ENCODE measurements at places on chromosomes 16 and 17. TPM values are rescaled to one million over a fixed set of nuclear protein-coding genes. Genes with fewer than 3 reads are reported as not detected.

DNA sequence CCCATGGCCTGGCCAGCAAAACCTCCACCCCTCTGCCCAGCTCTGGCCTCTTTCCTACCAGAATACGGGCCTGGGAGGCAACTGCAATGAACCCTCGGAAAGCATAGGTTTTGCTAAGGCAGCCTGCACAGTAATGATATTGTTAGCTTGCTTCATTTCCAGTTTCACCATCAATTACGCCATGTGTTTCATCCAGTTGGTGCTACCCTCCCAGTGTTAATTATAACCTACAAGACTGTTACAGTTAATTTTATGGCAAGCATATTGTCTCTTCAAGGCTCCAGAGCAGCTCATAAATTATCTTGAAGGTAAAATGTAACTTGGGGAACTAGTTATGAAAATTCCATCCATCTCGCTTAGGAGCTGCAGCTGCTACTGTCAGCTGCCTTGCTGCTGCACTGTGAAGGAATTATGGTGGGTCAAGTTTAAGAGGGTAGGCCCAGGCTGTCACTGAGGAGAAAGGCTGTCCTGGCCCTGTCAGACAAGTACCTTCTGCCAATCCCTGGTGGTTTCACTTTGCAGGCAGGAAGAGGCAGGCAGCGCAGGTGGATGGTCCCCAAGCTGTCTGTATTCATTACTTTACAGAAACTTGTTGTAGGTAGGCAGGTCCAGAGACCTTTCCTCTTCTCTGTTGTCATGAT lies 242.9 kb downstream of the FTO start:
- no peaks in the 10 kb centered on the region for H3K36me3 ChIP-seq
- H3K4me3 ChIP-seq, result no peak overlapping the region
- no peak overlapping the region for H3K27ac ChIP-seq
- DNase-seq, result no peak

- peaks cover 5% of the 10 kb centered on the region for H3K36me3 ChIP-seq
- peak; percentile 100 for DNase-seq
- peak overlapping the region; percentile 99 for H3K4me3 ChIP-seq
- H3K4me1 ChIP-seq, result peaks cover 40% of the 10 kb centered on the region
- no peaks in the 10 kb centered on the region for H3K27me3 ChIP-seq
Measured at GRCh38 chr16:75265911-75266701, 14.7 kb upstream of the BCAR1 start.

- H3K4me1 ChIP-seq, result peaks cover 36% of the 10 kb centered on the region
- peak overlapping the region; percentile 52 for H3K27ac ChIP-seq
- DNase-seq, result peak; percentile 98
- H3K27me3 ChIP-seq, result no peaks in the 10 kb centered on the region
- no peaks in the 10 kb centered on the region for H3K36me3 ChIP-seq
- H3K4me3 ChIP-seq, result no peak overlapping the region
Measured at GRCh38 chr16:56985288-56985961, 3.9 kb upstream of the NLRC5 start.

DNA sequence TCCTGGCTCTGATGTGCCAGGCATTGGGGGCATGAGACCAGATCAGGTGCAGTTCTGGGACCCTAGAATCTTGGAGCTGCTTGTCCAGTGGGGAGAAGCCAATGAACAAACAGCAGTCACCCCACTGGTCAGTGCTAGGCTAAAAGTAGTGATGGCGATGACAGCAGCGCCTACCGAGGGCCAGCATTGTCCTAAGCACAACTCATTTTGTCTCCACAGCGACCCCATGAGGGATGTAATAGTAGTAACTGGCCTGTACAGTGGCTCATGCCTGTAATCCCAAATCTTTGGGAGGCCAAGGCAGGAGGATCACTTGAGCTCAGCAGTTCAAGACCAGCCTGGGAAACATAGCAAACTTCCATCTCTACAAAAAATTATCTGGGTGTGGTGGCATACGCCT lies 6.2 kb downstream of the SMCR8 start:
- no peak overlapping the region for H3K27ac ChIP-seq
- DNase-seq, result peak; percentile 80
- H3K27me3 ChIP-seq, result no peaks in the 10 kb centered on the region
- no peak overlapping the region for H3K4me3 ChIP-seq
- peaks cover 46% of the 10 kb centered on the region for H3K36me3 ChIP-seq
- peaks cover 17% of the 10 kb centered on the region for H3K4me1 ChIP-seq

DNA sequence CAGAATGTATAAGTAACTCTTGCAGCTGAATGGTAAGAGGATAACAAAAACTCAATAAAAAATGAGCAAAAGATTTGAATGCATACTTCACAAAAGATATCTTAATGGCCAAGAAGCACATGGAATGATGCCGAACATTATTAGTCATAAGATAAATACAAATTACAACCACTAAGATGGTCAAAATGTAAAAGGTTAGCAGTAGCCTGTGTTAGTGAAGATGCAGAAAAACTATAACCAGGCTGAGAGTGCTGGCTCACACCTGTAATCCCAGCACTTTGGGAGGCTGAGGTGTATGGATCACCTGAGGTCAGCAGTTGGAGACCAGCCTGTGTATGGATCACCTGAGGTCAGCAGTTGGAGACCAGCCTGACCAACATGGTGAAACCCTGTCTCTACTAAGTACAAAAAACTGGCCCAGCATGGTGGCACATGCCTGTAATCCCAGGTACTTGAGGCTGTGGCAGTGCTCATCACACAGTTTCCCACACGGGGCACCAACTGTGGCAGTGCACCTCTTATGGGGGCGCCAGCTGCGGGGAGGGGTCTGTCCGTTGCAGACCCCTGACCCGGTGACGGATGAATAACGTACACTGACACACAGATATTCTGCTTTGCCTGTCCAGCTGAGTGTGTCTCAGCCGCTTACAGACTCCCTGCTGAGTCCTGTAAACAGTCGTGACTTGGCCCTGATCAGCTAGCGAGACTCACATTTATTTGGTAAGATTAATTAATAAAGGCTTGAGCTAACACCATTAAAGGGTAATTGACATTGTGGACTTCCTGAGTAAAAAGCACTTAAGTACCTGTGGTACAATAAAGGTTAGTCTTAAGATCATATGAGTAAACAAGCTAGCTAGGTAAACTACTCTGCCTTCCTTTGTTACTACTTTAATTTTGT lies 45.7 kb upstream of the FAM20A start:
- H3K27ac ChIP-seq, result no peak overlapping the region
- H3K4me1 ChIP-seq, result peaks cover 10% of the 10 kb centered on the region
- H3K4me3 ChIP-seq, result no peak overlapping the region
- H3K27me3 ChIP-seq, result peaks cover 10% of the 10 kb centered on the region
- no peaks in the 10 kb centered on the region for H3K36me3 ChIP-seq

- H3K27ac ChIP-seq, result peak overlapping the region; percentile 83
- peaks cover 28% of the 10 kb centered on the region for H3K4me1 ChIP-seq
- no peaks in the 10 kb centered on the region for H3K36me3 ChIP-seq
Measured at GRCh38 chr17:71413935-71414334, 706.9 kb upstream of the SOX9 start.

GRCh38 chr16:15618392-15618791 lies 24.6 kb downstream of the MARF1 start:
- H3K27me3 ChIP-seq, result no peaks in the 10 kb centered on the region
- H3K4me3 ChIP-seq, result peak overlapping the region; percentile 20
- peaks cover 40% of the 10 kb centered on the region for H3K36me3 ChIP-seq
- peak overlapping the region; percentile 42 for H3K27ac ChIP-seq

DNA sequence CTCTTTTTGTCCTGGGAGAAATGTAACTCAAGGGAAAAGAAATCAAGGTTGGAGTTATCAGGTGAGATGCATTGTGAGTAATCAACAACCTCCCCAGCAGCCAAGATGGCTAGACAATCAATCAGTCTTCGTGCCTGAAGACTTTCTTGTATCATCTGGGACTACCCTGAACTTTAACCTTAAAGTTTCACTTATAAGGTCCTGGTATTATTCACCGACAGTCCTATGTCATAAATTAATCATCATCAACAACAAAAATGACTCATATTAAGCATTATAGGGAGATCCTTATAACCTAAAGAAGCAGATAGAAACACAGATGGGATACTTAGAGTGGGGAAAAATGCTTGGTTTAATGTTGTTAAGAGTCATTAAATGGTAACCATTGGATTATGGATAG lies 7.7 kb upstream of the TEKT3 start:
- H3K4me3 ChIP-seq, result no peak overlapping the region
- no peaks in the 10 kb centered on the region for H3K36me3 ChIP-seq
- H3K27ac ChIP-seq, result no peak overlapping the region
- H3K27me3 ChIP-seq, result no peaks in the 10 kb centered on the region
- peaks cover 21% of the 10 kb centered on the region for H3K4me1 ChIP-seq

DNA sequence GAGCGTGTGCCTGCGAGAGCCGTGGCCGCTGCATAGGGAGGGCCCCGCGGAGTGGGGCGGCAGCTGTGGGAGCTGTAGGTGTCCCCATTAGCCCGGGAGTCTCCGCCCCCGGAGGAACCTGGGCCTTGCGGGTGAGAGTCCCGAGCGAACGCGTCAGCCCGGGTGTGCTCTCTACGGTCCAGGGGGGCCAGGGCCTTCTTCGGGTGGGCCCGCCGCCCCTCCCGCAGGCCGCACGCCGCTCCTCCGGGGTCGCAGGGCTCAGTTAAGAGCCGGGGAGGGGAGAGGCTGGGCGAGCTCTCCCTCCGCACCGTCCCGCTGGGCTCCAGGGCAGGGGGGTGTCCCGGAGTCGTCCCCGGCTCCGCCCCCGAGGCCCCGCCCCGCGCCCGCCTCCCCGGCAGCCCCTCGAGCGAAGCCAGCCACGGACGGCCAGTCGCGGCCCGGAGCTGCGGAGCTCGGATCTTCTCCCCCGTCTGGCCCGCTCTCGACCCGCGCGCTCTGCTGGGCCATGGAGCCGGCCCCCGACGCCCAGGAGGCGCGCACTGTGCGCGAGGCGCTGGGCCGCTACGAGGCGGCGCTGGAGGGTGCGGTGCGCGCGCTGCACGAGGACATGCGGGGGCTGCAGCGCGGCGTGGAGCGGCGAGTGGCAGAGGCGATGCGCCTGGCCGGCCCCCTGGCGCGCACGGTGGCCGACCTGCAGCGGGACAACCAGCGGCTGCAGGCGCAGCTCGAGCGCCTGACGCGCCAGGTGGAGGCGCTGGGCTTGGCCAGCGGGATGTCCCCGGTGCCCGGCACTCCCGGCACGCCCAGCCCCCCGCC lies at the start of gene SMTNL2:
Gene SMTNL2 (plus strand): TSS at position 429 of the 816 bp plus-strand sequence. CDS start 77 bp downstream, at position 506.
- peak; percentile 87 for DNase-seq
- no peaks in the 10 kb centered on the region for H3K4me1 ChIP-seq
- H3K27ac ChIP-seq, result no peak within 1 kb of the TSS
- no peaks in the 10 kb centered on the region for H3K36me3 ChIP-seq
- peaks cover 43% of the 10 kb centered on the region for H3K27me3 ChIP-seq

DNA sequence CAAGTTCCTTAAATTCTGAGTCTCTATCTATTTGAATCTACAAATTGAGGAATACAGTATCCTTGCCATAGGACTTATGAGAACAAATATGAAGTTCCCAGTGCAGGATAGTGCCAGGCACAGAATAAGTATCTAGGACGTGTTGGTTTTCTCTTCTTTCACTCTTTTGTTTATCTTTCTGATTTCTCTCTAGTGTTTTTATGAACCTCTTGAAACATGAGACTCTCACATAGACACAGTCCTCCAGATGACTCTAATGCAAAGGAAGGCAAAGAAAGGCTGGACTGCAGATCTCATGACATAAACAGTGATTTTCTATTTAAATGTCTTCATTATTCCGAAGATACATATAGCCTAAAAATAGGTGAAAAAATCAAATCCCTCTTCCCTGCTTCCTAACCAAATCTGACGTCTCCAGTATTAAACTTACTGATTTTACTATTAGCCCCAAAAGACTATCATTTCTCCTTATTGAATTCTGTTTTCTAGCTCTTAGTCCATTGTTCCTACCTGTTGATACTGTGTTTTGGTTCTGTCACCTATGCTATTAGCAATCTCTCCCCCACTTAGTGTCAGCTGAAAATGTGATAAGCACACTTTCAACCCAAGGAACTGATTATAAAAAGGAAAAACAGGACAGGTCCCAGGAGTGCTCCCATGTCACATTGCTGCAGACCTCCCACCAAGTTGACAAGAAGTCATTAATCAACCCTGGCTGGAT lies 24.9 kb upstream of the ADAMTS18 start:
- no peaks in the 10 kb centered on the region for H3K27me3 ChIP-seq
- no peak for DNase-seq
- no peak overlapping the region for H3K4me3 ChIP-seq
- H3K4me1 ChIP-seq, result peaks cover 4% of the 10 kb centered on the region
- H3K36me3 ChIP-seq, result no peaks in the 10 kb centered on the region

GRCh38 chr17:44038604-44039011 lies 23.8 kb upstream of the TMEM101 start:
- H3K4me1 ChIP-seq, result peaks cover 12% of the 10 kb centered on the region
- no peaks in the 10 kb centered on the region for H3K27me3 ChIP-seq
- no peak overlapping the region for H3K27ac ChIP-seq
- peak; percentile 19 for DNase-seq

DNA sequence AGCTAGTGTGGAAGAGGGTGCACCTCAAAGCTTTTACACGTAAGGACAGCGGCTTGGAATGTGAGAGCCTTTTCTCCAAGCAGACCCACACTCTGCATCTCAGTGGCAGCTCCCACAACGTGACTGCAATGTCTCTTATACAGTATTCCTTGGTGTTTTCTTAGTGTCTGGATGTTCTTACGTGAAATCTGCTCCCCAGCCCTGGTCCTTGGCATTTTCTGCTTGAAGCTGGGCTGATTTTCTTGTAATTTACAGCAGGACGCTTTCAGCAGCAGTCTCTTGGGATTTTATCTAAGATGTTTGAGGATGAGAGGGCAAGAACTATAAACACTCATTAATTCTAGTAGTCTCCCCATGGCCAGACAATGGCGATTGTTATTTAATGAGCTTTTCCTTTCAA lies 12.1 kb upstream of the POLR3E start:
- no peak overlapping the region for H3K27ac ChIP-seq
- H3K4me3 ChIP-seq, result no peak overlapping the region
- DNase-seq, result no peak
- peaks cover 38% of the 10 kb centered on the region for H3K36me3 ChIP-seq
- no peaks in the 10 kb centered on the region for H3K27me3 ChIP-seq
- H3K4me1 ChIP-seq, result no peaks in the 10 kb centered on the region

GRCh38 chr16:83878838-83879237 lies 20.1 kb upstream of the MLYCD start:
- no peak overlapping the region for H3K27ac ChIP-seq
- no peaks in the 10 kb centered on the region for H3K36me3 ChIP-seq
- H3K27me3 ChIP-seq, result peaks cover 18% of the 10 kb centered on the region
- no peak overlapping the region for H3K4me3 ChIP-seq

The TEX19 gene
- under 0.01 TPM for total RNA-seq

The METRNL gene
- total RNA-seq, result 140 TPM

The SMIM5 gene
- under 0.01 TPM for total RNA-seq

Measured in osteoblast (primary cell).